ENCODE measurements at places on chromosomes 12 and 14.

- DNase-seq: no peak
Measured at GRCh38 chr12:128970110-128970509, 116.8 kb downstream of the GLT1D1 start.

- no peak for DNase-seq
Measured at GRCh38 chr12:44626883-44627282, 249.2 kb downstream of the NELL2 start.

- DNase-seq: no peak
Measured at GRCh38 chr12:107319533-107320032, 226.2 kb upstream of the CRY1 start.

DNA sequence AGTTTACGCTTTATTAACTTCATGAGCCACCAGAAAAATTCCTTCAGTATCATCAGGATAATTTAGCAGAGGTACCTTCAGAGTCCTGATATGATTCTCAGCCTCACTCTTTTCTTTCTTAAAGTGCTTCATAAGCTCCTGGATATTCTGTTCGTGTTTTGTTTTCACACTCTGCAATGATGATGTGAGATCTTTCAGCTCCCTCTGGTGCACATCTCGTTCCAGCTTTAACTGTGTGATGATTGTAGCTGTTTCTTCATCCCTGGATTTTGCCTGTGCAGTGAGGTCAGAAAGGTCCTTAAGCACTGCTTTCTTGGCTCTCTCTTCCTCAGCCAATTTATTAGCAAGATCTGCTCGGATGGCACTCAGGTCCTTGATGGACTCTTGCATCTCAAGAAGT, 156.7 kb downstream of the CEP128 start:
- peak; percentile 29 for DNase-seq

GRCh38 chr14:101186544-101186943, 283.0 kb upstream of the RTL1 start:
- no peak for DNase-seq

GRCh38 chr14:64611358-64612020, 61.7 kb downstream of the PPP1R36 start:
- no peak for DNase-seq

GRCh38 chr14:103889313-103890051, 38.8 kb upstream of the TDRD9 start:
- no peak for DNase-seq

- peak; percentile 29 for DNase-seq
Measured at GRCh38 chr12:59067083-59067482, 146.8 kb upstream of the LRIG3 start.

DNA sequence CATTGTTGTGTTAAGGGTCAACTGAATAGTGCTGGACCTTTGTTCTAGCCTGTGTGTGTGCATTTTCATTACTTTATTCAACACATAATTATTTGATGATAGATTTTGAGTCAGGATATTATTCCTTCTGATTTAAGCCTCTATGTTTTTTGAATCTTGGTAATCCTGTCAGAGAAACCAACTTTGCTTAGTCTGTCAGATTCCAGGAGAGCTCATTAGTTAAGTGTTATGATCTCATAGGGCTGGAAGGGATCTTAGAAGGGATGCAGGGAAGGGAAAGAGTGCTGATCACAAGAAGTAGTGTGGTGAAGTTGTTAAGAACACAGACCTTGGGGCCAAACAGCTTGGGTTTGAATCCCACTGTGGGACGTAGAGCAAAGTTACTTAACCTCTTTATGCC, 52.9 kb downstream of the SCN8A start:
- no peak for DNase-seq

DNA sequence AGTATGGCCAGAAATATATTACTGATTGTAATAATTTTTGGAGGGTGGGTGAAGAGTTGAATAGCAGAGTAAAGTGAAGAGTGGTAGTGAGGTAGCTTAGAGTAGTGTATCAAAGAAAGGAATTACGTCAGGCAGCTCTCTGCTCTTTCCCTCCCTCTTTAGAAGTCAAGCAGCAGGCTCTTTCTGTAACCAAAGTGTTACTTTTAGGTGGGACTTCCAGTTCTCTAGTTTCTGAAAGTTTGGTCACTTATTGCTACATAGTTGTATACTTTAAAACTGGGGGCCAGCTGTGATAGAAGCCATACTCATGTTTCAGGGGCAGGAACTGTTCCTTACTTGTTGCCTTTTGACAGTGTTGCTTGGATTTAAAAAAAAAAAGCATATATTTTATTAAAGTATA, 30.6 kb downstream of the ATF7IP start:
- DNase-seq: no peak

DNA sequence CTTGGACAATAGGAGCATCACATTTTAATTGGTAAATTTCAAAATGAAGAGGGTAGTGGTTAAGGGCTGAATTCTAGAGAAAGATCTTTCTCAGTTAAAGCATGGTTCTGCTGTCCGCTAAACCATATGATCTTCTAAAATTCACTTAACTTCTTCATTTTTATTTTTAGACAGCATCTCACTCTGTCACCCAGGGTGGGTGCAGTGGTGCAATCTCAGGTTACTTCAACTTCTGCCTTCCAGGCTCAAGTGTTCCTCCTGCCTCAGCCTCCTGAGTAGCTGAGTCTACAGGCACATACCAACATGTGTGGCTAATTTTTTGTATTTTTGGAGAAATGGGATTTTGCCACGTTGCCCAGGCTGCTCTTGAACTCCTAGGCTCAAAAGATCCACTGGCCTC, 226.7 kb upstream of the ABCD2 start:
- DNase-seq: no peak

DNA sequence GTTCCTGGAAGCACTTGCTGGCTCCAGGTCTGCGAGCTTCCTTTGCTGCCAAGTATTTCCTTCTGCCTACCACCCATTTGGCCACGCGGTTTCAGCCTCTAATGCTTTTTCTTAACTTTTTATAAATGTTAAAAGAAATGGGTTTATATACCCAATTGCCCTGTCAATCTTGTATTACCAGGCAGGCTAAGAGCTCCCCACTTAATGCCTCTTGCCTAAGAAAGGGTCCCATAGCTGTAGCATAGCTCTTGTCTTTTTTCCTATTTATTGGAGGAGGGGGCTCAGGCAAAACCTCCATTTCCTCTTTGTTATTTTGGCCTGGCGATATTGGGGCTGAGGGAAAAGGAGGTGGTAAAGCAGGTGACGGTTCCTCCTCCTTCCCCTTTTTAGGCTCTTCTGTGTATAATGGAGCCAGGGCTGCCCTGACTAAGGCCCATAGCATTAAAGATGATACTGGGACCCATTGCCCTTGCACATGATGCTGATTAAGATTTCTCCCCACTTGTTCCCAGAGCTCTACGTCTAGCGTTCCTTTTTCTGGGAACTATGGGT, 21.6 kb upstream of the BLTP3B start:
- no peak for DNase-seq

GRCh38 chr12:116333402-116333801, 55.9 kb upstream of the MED13L start:
- no peak for DNase-seq

DNA sequence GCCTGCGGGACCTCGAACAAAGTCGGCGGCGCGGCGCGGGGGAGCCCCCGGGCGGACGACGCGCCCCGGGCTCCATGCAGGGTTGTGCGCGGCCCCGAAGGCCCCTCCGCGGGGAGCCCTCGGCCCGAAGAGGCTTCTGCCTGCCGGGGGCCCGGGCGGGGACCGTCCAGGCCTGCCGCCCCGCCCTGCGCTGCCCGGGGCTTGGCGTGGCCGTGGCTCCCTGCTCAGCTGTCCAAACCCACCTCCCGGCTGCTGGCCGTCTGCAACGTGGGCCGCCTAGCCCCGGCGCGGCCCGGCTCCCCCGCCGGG, 670 bp downstream of the DYRK2 start:
- DNase-seq: no peak

GRCh38 chr12:70686299-70686698, 49.1 kb upstream of the PTPRB start:
- no peak for DNase-seq

GRCh38 chr14:74495356-74495755, 1.8 kb downstream of the ISCA2 start:
- DNase-seq: no peak

- DNase-seq: no peak
Measured at GRCh38 chr12:3231399-3231876, 154.3 kb downstream of the TSPAN9 start.

- DNase-seq: no peak
Measured at GRCh38 chr12:64749461-64750200, 9.6 kb downstream of the GNS start.

GRCh38 chr12:59619461-59620240, 23.8 kb downstream of the SLC16A7 start:
- DNase-seq: no peak

DNA sequence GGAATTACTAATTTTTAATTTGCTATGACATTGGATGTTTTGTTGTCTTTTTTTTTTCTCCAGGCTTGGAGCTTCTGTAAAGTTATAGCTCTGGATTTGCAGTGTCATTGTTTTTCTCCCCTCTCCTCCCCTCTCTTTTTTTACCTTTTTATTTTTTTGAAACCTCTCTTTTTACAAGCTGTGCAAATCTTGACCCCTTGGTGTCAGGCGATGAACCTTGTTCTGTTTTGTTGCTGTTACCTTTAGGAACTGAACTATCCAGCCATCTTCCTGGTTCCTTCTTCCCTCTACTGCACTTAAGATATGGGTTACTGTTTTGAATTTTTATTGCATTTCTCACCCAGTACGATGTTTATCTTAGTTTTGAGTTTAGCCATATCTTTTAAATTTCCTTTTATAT, 13.7 kb downstream of the KTN1 start:
- no peak for DNase-seq

DNA sequence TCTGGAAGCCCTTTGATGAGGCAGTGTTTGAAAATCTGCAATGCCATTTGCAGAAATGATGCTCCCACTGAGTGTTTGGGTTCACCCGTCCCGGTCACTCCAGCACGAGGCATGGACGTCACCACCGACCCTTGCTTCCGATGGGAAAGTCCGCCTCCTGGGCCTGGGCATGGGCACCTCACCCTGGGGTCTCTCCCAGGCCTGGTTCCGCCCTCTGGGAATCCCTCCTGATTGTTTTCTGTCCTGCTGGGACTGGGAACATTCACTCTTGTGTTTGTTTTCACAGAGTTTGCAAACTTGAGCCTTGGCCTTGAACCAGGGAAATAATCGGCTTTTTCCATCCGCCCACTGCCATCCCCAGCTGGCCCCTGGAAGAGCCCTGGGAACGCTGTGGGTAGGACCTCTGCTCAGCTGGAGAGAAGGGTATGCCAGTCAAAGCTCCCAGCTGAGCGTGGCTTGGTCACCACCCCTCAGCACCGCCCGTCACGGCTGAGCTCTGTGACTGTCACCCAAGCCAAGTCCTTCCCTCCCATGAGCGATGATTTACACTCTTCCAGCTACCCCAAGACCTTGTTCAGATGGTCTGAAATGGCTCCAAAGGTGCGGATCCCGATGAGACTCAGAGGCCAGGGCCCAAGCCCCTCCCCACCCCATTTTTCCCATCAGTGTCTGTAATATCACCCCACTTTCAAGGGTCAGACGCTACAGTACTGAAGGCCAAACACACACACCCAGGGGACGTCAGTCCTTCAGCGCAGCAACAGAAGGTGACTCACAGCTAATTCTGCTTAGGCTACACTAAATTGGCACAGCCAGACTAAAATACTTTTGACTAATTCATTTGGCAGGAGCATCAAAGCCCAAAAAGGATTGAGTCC, 34.1 kb upstream of the FZD10 start:
- DNase-seq: no peak

DNA sequence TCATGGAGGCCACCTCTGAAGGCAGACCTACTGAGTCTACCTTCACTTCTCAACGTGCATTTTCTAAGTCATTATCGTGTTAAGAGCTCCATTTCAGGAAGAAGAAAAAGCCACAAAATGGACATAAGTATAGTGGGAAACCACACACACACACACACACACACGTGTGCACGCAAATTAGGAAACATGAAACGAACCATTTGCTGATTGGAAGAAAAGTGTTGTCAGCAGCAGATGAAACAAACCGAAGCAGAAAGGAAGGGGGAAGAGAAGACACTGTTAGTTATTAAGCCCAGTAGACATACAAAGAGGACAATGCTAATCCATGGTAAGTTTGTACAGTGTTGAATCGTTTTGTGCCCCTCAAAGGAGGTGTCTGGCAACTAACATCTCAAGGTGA, 9.9 kb upstream of the VPS33A start:
- no peak for DNase-seq

GRCh38 chr14:67446371-67447032, 34.5 kb upstream of the PLEK2 start:
- no peak for DNase-seq

DNA sequence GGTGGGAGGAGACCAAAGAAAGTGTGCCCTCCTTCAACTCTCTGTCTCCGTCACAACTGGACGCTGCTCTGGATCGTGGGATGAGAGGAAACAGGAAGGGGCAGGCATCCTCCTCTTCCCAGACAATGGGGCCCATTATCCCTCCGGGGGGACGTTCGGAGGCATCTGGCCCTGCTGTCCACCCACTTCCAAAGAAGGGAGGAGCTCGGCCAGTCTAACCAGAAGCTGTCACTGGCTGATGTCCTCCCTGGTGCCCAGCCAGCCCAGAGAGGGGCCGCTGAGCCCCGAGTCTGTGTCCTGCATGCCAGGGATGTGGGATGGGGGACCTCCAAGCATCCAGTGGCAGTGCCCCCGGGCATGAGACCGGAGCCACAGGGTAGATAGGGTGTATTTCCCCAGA, 39.8 kb upstream of the MEG3 start:
- no peak for DNase-seq

- DNase-seq: no peak
Measured at GRCh38 chr14:32934881-32935633, 3.6 kb upstream of the NPAS3 start.

DNA sequence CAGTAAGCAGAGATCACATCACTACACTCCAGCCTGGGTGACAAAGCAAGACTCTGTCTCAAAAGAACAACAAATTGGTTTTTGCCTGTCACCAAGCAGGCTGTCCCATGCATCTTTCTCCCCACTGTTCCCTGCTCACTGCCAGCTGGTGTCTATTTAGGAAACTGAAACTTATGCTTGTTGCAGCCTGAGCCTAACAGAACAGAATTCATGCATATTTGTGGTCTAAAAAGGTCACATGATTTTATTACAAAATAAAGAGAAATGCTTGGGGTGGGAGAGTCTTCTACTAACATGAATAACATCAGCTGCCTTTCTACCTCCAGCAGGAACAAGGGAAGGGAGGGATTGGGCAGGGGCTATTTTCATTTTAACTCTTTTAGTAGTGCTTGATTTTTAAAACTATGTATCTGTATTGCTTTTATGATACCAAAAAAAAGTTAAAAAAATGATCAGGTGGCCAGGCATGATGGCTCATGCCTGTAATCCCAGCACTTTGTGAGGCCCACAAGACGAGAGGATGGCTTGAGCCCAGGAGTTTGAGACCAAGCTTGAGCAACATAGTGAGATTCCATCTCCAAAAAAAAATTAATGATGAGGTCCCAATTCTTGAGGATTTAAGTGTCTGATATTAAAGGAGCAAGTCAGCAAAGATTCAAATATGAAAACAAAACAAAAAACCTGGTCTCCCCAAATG, 923 bp downstream of the STAT2 start:
- peak; percentile 62 for DNase-seq

DNA sequence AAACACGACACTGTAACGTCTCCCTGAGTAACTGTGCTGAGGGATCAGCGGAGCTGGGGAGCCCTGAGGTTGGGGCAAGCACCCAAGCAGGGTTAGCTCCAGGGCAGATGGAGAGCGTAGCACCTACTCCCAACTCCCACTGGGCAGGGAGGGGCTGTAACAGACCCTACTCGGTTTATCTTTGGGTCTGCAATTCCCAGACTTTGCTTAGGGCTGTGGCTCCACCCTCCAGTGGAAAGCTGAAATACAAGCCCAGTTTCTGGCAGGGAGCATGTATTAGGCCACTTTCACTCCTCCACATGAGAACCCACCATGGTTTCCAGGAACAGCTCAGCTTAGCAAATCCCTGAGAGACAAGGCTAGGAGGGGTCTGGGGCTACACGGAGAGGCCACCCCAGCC, 17.3 kb upstream of the TC2N start:
- DNase-seq: no peak

Measured in AG09309 (cell line).